ENCODE measurements at places on chromosomes 7 and 10.

DNA sequence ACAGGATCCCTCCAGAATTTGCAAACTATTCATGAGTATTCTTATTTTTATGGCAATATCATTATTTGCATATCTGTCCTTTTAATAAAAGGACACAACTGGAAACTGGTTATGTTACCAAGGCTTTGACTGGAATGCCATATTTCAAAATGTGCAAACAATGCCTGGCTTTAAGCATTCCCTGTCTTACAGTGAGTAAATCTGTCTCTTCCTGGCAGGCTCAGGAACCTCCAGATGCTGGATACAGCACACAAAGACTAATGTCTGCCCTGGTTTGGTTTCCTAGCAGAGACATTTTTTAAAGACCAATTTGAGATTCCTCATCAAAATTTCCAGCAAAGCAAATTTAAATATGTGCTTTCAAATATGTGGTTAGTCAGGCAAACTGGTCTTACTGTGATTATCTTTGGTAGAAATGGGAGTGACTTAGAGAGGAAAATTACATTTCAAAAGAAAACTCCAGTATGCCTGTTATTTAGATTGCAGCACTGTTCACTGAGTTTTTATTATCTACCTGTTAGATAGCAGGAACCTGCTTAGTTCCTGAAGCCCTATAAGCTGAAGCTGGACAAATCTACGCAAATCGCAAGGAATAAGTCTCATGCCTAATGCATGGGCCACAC lies 31.3 kb downstream of the RNF216 start:
- peak; percentile 28 for DNase-seq

DNA sequence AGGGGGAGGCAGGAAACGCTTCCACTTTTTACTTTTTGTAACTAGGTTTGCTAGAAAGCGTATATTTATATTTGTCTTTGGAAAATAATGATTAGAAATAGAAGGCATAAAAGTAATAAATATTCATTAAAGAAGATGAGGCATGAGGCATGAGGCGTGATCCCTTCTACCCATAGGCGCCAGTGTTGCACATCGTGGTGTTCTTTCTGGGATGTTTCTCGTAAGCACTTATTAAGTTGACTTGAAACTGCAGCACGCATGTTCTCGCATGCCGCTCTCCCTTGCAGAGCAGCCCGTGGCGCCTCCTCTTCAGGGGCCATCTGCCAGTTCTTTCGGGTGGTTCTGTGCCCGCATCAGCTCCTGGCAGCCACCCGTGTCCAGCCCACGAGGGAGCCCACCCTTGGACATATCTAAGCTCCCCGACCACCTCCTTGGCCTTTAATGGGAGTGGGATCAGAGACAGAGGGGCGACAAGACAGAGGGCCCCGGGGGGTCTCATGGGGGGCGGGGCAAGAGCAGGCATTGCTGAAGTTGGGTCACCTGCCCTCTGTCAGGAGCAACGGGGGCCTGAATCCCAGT lies 28.5 kb upstream of the CSGALNACT2 start:
- no peak for DNase-seq

DNA sequence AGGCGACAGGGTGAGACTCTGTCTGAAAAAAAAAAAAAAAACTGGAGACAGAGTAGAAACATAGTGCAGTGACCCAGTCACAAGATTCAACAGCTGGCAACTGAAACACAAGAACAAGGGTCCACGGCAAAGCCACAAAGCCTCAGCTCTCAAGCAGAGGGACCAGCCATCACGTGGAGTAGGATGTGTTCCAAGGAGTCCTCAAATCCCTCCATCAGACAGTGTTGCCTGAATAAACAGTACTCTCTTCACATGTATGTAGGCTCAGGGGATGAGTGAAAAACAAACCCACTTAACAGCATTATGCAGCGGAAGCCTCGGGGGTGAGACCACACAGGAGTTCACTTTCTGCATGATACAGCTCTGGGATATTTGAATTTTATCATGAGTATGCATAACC lies 62.0 kb downstream of the SLIT1 start:
- no peak for DNase-seq

GRCh38 chr7:115491744-115492380 lies 538.7 kb downstream of the TFEC start:
- DNase-seq = no peak

- DNase-seq = no peak
Measured at GRCh38 chr10:91875156-91875555, 34.1 kb downstream of the FGFBP3 start.

DNA sequence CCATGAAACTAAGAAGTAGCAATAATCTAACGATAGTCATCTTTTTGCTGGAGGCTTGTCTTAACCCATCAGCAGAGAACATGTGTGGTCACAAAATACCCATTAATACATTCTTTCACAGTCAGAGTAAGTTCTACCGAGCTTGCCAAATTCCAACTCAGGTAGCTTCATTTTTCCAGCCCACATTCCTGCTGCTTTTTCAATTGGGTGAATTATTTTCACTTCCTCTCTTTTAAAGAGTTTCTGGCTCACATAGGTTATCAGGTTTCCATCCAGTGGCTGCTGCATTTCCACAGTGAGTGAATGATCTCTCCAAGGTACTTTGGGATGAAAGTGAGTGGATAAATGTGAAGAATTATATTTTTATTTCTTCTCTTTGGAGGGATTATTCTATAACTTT lies 233.1 kb downstream of the SEMA3E start:
- no peak for DNase-seq

- no peak for DNase-seq
Measured at GRCh38 chr10:69749178-69750010, 52.3 kb upstream of the COL13A1 start.

DNA sequence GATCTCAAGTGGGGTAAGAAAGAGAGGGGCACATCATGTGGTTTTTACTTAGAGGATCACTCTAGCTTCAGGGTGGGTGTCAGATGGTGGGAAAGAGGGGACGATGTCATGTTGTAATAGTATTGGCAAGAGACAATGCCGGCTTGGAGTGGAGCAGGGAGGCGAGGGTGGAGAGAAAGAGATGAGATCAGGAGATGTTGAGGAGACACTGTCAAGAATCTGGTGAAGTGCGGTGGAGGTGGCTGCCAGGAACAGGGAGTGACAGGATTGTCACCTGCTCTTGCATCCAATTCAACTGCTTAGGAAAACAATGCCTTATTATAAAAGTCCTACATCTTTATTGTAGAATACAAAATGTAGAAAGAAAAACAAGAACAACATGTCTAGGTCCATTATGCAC lies 63.0 kb upstream of the MKI67 start:
- no peak for DNase-seq

GRCh38 chr10:22185586-22185985 lies 32.2 kb downstream of the EBLN1 start:
- DNase-seq = no peak

- DNase-seq = peak; percentile 58
Measured at GRCh38 chr10:16853201-16853600, 36.0 kb upstream of the RSU1 start.

GRCh38 chr10:47458466-47459154 lies 25.3 kb downstream of the ANXA8 start:
- DNase-seq = peak; percentile 79

DNA sequence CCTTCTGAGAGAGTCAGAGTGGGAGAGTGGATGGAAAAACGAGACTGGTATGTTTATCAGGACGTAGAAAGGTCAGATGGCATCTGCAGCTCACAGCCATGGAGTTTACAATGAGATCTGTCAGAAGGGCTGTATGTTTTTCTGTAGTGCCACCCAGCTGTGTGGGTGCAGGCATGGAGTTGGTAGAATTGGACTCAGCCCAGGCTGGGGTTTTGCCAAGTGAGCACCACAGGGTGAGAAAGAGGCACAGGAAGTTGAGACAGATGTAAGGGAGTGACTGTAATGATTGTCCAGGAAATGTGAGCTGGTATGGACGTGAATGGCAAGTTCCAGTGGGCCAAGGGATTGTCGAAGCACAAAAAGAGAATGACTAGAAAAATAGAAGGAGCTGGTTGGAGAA lies 9.1 kb upstream of the ZYX start:
- no peak for DNase-seq

DNA sequence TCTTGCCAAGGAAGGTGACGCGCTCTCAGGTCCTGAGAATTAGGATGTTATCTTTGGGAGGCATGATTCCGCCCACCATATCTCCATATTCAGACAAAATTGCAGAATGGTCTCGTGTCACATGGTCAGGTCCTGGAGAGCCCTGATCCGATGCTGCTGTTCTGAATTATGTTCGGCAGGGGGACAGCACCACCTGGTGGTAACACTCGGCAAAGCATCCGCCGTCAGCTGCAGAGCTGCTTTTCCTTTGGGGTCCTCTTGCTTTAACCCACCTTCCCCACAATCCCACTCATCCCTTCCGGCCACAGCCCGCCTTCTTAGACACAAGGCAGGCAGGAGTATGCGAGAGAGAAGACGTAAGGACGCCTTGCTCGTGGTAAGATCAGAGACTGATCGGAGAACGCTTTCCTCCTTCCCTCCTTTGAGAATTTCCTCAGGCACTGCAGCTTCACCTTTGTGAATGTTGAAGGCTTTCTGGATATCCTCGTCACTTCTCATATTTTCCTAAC lies 327.8 kb upstream of the C7orf33 start:
- peak; percentile 26 for DNase-seq

DNA sequence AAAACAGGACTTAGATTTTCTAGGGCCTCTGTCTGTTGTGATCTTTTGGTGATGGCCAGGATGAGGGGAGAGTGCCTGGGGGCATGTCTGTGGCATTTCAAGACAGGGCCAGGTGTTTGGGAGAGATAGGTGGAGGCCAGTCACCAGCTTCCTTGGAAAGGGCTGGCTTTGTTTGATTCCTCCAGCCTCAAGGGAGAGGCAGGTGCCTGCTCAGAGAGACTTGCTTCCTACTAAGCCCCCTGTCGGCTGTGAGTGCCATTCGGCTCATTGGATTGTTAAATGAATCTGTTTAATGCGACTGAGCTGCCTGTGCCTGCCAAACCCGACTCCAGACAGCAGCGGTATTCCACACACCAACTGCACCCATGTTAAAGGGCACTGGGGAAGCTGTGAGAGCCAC lies 304.1 kb upstream of the COBL start:
- no peak for DNase-seq

DNA sequence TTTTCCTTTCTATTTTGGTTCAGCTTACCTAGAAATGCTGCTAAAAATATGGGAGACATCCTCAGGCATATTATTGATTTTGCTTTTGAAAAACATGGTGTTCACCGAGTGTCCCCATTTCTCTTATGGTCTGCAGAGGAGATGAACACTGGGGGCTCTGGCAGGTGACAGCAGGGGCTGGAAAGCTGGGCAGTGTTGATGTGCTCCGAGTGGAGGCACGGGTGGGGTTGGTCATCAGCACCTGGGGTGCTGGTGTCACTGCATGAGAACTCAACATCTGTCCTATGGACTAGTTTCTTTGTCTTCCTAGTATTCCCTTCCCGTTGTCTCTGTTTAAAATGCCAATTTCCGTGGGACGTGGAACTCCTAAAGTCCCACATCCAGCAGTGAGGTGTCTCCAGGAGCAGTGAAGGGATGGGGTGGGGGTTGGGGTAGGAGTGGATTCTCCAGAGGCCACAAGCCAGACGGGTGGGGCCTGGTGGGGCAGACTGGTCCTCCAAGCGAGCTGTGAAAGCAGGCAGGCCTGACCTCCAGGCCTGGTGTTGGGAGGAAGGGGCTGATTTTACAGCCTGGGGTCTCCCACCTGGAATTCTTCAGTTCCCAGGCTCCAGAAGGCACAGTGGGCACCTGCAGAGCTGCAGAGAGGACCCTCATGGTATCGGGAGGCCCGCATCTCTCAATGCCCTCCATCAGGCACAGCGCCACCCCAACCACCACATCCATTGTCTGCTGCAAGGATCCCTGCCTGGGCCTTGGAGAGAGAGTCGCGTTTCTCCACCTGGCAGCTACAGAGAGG lies 24.4 kb downstream of the ZNF775 start:
- no peak for DNase-seq

DNA sequence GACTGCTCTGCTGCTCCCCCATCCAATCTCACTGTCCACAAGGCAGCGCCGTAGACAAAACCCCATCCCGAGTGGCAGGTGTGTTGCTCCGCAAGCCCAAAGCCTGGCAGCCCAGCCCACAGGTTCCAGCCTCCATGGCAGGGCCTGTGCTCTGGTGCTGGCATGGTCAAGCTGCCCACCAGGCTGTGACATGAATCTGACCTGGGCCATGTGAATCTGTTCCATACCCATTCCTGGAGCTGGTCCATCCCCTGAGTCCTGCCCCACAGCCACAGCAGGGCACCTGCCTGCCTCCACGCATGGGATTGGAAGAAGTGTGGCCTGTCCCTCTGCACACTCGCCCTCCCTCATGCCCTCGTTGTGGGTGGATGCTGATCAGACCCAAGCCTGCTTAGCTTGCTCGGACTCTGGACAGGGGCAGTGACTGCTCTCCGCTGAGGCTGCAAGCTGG lies 128.8 kb downstream of the PTPN20 start:
- no peak for DNase-seq

All from fibroblast of villous mesenchyme (primary cell).